ENCODE measurements at places on chromosomes 11 and 22.

- no peak for DNase-seq
These were observed 70.5 kb downstream of the DKK3 start for GRCh38 chr11:11937957-11938356.

DNA sequence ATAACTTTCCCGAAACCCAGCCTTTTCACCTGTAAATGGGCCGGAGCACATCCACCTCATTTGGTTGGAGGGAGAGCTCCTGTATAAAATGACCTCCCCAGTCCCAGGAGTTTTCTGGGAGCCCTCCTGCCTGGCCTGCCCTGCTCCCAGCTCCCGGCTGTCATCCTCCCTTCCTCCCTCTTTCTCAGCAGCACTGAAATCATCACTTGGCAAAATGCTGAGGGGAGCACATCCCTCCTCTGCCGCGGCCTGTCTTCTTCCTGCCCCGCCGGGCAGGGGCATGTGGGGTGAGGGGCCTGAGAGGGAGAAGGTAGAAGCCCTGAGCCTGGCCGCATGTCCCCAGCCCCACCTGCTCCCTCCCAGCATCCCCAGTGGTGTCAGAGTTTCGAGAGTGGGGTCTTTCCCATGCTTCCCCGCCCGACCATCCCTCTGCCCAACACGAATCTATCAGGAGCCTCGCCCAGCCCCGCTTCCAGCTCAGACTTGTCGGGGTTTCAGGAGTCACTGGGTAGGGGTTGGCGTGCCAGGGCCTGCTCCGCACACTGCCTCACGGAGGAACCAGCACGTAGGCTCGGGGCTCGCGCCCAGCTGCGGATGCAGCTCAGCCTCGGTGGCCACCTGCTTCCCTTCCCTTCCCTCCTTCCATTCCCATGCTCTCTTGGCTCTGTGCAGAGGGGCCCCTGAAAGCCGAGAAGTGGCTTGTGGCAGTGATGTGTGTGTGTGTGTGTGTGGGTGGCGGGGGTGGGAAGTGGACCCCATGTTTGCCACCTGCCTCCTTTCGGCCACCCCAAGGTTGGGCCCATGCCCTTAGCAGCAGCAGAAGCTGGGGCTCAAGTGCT is 37.1 kb downstream of the NECTIN1 start:
- no peak for DNase-seq

DNA sequence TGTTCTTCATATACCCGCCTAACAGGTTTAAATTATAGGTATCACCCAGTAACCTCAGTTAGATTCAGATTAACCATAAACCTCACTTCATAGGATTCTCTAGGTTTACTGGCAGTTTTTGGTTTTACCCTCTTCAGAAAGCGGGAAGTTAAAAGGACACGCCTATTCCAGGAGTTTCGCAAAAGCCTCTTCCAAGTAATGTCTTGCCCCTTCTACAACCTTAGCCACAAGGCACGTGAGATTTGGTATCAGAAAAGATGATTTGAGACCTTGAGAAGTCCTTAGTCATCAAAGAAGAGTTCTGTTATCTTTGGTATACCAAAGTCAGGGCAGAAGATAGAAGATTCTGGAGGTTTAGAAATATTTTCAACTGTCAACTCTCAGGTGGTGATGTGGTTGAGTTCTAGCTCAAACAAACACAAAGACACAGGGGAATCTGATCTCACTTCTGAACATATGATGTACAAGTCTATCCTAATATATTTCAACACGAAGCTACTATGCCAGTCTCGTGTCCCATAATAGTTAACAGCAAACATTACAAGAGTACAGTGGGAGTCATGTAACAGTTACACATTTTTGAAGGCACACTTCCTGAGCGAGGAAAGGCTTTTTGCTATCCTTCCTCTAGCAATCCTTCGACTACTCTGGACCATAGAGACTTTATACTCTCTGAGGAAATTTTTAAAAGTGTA is 103.5 kb downstream of the USP35 start:
- DNase-seq: no peak

GRCh38 chr22:23775779-23776375 is 3.2 kb downstream of the MMP11 start:
- no peak for DNase-seq

GRCh38 chr11:65954771-65955170 is 6.8 kb upstream of the SART1 start:
- DNase-seq: no peak

DNA sequence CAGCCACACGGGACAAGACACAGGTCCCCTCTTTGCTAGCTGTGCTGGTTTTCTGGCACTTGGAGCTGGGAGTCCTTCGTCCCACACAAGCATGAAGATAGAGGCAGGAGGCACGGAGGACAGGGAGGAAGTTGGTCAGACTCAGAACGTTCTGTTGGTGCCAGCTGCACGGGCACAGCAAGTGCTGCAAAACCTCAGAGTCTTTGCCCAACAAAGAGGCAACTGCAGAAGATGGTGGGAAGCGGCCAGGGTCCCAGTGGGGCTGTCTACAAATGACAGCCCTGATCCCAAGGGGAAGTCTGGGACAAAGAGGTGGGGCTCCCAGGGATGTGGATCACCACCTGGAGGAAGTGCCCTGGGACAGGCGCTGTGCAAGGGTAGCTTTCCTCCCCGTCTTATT is 9.4 kb upstream of the OSM start:
- no peak for DNase-seq

DNA sequence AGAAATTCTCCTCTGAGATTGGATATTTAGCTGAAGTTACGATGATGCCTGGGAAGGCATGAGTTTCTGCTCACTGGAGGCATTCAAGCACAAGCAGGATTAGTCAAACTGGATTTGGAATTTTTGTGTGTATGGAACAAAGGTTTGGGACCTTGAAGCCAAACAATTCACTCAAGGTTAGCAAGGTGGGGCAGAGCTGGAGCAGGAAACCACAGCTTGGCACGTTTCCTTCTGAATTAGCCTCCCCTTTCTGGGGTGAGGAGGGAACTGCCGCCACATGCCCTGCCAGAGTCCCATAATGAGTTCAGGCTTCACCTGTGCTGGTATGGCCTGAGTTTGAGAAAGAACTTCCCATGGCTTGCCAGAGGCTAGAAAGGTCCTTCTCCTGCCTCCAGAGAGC is 50.9 kb upstream of the RRAS2 start:
- no peak for DNase-seq

GRCh38 chr11:73055655-73056354 is 86.3 kb downstream of the FCHSD2 start:
- no peak for DNase-seq

DNA sequence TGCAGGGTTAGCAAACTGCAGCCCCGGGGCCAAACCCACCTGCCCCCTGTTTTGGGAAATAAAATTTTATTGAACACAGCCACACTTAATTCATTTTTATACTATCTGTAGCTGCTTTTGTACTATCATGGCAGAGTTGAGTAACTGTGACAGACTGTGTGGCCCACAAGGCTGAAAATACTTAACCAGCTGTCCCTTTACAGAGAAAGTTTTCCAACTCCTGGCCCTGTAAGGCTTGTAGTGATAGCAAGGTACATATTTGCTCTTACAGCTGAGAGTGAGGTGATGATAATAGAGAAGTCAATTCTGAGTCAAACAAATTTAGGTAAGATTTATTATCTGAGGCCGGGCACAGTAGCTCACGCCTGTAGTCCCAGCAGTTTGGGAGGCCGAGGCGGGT is 87.4 kb upstream of the SLC6A5 start:
- no peak for DNase-seq

- DNase-seq: no peak
These were observed 266.7 kb upstream of the B3GAT1 start for GRCh38 chr11:134678744-134679143.

Data from breast epithelium (tissue), 4 donors.